A549 treated with dexamethasone at 1 μM for 4 hours (cell line): ENCODE measurements at places on chromosomes 13 and 19. TPM values are rescaled to one million over a fixed set of nuclear protein-coding genes. Genes with fewer than 3 reads are reported as not detected.

DNAAF3 gene
- 3.2 to 7.0 TPM (median 5.7 TPM) in 5 replicates for total RNA-seq

F10 gene
- 0.06 to 0.07 TPM in 2 of 5 replicates, not detected in the others for total RNA-seq

ASF1B gene
- total RNA-seq, result 25.2 to 28.6 TPM (median 28.1 TPM) in 5 replicates

MAB21L1 gene
- total RNA-seq, result not detected in 5 replicates
